ENCODE measurements at places on chromosomes 1 and 21. TPM values are rescaled to one million over a fixed set of nuclear protein-coding genes. Genes with fewer than 3 reads are reported as not detected.

SPRR2A gene
- not detected for total RNA-seq

FCGR2B gene
- total RNA-seq = 0.25 TPM

DNA sequence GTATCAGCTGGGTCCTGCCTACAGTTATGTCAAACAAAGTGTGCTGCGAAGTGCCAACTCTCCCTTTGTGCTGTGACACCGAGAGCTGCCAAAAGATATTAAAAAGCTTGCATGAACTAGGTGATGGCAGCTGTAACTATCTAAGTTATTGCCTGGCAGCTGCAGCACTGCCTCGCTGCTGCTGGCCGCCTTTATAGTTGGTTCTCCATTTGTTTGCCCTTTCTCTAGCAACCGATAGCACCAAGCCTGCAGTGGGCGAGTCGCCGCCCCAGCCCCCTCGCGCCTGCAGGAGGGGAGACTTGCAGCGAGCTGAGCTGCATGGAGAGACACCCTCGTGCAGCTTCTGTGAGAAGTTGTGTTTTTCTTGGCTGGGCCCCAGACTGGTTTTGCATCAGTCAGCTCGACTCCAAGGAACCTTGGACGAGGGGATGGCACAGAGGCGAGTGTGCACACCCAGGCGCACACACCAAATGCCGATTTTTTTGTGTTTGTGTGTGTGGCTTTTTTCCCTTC is 330.6 kb downstream of the RPS6KC1 start:
- DNase-seq = no peak

GRCh38 chr1:9827558-9828185 is 3.9 kb upstream of the CLSTN1 start:
- peak; percentile 21 for DNase-seq

DNA sequence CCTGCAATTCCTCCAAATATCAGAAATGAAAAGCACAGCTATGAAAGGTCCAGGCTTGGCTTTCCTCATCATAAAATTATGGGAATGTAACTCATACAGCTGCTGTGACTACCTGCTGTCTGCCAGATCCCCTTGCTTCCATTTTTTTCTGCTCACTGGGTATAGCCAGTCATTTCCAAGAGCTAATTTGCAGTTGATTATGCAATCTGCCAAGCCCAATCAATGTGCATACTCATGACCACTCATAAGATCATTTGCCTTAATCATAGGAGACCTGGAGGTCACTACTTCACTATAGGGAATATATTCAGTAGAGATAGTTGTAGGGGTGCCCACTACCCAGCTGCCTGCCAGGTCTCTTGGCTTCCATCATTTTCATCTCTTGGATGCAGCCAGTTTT is 417.7 kb upstream of the ZRANB2 start:
- no peak for DNase-seq

DNA sequence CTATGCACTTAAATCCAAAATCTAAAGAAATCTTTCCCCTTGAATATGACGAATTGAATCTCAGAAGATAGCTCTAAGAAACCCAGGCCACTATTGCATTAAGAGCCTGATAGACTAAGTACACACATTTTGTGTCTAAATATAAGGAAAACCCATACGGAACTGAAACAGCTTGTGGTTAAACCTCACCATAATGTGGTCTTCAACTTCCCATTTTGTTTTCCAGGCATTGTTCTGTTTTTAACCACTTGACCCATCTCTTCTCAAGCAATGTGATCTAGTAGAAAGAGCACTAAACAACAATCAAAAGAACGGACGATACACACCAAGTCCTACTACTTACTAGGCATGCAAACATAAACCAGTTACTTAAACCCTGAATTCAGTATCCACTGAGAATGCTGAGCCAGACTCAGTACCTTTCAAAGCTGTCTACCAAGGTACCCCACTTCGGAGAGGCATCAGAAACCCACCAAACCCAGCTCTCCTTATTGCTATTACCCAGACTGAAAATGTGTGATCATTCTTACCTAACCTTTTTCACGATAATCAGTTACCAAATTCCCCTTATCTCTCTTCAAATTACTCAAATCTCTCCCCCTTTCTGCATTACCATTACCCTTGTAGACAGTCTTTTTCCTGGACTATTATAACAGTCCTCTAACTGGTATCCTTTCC is 12.8 kb downstream of the OTUD7B start:
- DNase-seq = no peak

AMIGO1 gene
- 1.2 TPM for total RNA-seq

All from activated CD4-positive, alpha-beta memory T cell treated with anti-CD3 and anti-CD28 coated beads, Interleukin-2, amount 10 ng/mL, durations not matched to agents 7 days and 5 days (primary cell).